Activated CD4-positive, alpha-beta T cell treated with anti-CD3 and anti-CD28 coated beads, Interleukin-2, amount 50 U/mL, for 24 hours (primary cell): ENCODE measurements at places on chromosomes 7 and 10.
A peak's percentile ranks its signal among the peaks of the same experiment; 100 is the strongest.

DNA sequence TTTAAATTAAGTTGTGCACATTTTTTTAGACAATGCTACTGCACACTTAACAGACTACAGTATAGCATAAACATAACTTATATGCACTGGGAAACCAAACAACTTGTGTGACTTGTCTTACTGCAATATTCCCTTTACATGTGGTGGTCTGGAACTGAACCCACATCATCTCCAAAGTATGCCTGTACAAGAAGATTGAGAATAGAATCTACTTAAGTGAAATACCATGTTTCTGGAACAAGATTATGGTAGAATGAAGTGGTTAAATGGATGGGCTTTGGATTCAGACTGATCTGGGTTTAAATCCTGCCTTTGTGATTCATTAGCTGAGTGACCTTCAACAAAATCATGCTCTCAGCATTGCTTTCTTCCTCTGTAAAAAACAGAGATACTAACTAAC, 30.7 kb downstream of the CUL2 start:
- DNase-seq, result no peak

DNA sequence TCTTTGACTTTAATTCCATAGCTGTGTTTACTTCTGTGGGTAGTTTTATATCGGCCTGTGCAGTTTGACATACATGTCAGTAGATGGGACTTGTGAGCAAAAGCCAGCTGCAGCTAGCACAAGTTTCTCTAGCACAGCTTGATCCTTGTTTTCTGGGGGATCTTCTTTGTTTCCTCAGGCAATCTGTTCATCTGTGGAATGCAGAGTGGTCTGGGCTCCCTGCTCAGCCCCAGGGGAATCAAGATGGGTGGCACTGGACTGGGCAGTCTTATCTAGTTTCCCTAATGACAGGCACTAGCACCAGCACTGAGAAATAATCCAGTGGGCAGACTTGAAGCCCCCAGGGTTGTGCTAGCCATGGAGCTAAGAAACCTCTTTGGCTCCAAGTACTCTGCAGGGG, 40.8 kb downstream of the CYP2C19 start:
- no peak for DNase-seq

DNA sequence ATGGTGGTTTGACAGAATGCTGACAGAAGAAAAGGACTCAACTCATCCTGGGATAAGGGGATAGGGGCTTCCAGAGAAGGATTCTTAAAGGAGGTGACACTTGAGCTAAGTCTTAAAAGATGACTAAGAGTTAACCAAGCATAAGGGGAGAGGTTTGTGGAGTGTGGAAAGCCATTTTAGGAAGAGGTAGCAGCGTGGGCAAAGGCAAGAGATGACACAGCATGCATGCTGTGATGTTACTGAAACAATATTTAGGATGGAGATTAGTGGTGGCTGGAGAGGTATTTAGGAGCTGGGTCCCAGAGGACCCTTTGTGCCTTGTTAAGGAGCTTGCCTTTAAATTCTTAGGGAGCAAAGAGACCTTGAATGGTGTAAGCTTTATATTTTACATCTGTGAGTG, 65.1 kb downstream of the SPAG6 start:
- no peak for DNase-seq

- DNase-seq, result no peak
Measured at GRCh38 chr7:127536394-127536691, 49.1 kb downstream of the GCC1 start.

DNA sequence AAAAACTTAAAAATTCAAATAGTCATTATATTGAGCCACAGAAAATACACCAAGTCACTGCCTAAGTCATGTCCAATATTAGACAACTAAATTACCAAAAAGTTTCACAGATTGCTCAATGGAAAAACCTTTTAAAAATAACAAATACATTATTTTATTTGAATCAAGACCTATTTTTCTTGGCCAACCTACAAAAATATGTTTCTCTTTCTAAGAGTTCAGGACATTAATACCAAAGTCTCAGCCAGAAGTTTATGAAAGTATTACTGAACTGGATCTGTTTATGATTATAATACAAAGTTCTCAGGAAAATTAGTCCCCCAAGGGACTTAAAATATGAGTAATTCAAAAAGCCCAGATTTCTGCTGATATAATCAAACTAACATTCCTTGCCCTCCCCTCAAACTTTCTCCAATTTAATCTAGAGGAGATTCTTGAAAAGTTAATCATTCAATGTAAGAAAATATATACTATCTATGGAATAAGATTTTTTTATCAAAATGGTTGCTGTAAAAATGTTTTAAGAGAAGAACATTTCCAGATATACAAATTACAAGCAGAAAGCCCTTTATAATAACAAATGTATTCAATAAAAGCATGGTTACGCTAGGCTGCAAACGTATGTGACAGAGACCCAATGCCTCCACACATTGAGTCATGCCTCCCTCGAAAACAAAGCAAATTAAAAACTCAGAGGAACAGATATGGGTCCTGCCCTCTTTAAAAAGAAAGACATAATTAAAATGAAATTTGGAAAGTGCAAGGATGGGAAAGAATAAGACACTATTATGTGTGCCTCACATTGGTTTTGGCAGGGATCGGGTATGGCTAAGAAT, 381.6 kb downstream of the PARD3 start:
- DNase-seq, result no peak

- DNase-seq, result no peak
Measured at GRCh38 chr7:71300603-71301002, 168.7 kb downstream of the GALNT17 start.

- no peak for DNase-seq
Measured at GRCh38 chr10:15877836-15878576, 17.7 kb upstream of the MINDY3 start.

- no peak for DNase-seq
Measured at GRCh38 chr10:129165076-129165720, 301.8 kb upstream of the MGMT start.

GRCh38 chr10:27223964-27224363, 16.6 kb downstream of the ACBD5 start:
- DNase-seq, result peak; percentile 43

- no peak for DNase-seq
Measured at GRCh38 chr7:139958599-139959284, 104.0 kb downstream of the PARP12 start.

GRCh38 chr10:14211610-14212009, 119.1 kb downstream of the FRMD4A start:
- no peak for DNase-seq
